PC-9 (cell line): ENCODE measurements at places on chromosomes 7 and 10. TPM values are rescaled to one million over a fixed set of nuclear protein-coding genes. Genes with fewer than 3 reads are reported as not detected.

DNA sequence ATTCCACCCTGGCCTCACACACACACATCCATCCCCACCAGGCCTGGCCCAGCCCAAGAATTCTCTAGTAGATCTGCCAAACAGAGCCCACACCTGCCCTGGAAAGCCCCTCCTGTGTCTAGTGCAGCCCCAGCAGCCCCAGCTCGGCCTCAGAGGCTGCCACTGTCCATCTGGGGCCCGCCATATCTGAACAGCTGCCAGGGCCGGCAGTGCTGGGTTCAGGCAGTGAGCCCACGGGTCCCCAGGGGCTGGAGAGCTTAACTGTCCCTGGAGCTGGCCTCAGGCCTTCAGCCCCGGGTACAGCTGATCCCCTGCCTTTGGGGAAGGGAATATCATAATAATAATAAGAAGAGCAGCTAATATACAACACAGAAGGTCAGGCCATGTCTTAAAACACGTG lies 574 bp downstream of the MYL10 start:
- DNase-seq = no peak
- H3K4me3 ChIP-seq = no peak overlapping the region
- no peaks in the 10 kb centered on the region for H3K27me3 ChIP-seq
- no peak overlapping the region for H3K27ac ChIP-seq
- peaks cover 25% of the 10 kb centered on the region for H3K4me1 ChIP-seq

- H3K4me1 ChIP-seq = no peaks in the 10 kb centered on the region
- H3K36me3 ChIP-seq = peaks cover 7% of the 10 kb centered on the region; the same call in 1 of the 2 replicates
- H3K27ac ChIP-seq = no peak overlapping the region
Observed at GRCh38 chr10:125147971-125148439, 12.4 kb downstream of the CTBP2 start.

DNA sequence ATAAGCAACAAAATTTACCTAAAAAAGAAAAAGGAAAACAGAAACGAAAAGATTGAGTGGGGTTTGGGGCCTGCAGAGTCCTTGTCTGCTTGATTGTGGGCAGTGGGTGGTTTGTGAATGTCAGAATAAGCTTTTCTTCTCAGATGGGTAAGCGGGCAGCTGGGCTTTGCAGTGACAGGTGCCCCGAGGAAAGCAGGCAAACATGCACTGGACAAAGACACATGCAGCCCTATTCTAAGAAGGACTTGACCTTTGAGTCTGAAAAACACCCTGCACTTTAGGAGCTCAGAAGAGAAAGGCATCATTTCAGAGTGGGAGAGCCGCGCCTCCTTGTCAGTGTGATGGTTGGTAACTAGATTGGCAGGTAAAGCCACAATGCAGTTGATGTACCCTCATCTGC lies 562.7 kb downstream of the PTPRN2 start:
- no peaks in the 10 kb centered on the region for H3K4me1 ChIP-seq
- no peaks in the 10 kb centered on the region for H3K36me3 ChIP-seq
- H3K4me3 ChIP-seq = no peak overlapping the region
- DNase-seq = no peak

PKD2L1 gene
- total RNA-seq = not detected in 2 replicates

DNA sequence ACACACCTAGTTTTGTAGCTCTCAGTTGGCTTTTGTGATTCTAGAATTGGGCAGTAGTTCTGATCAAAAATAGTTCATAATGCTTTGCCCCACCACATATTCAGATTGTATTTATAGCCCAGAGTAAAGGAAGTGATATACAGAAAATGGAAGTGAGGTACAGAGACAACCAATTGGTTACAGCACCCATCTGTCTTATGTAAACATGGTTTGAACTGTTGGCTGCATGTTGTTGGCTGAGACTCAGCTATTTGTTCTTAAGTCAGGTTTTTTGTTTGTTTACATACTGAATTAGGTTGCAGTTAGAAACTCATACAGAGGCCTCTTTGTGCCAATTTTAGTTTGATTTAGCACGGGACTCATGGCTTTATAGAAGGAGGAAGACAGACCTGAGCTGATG lies 158.9 kb upstream of the GPR26 start:
- H3K4me1 ChIP-seq = no peaks in the 10 kb centered on the region
- H3K4me3 ChIP-seq = no peak overlapping the region
- H3K27ac ChIP-seq = no peak overlapping the region
- H3K36me3 ChIP-seq = no peaks in the 10 kb centered on the region
- peaks cover 29% of the 10 kb centered on the region for H3K27me3 ChIP-seq

MRLN gene
- total RNA-seq = not detected in 2 replicates

TMEM139 gene
- total RNA-seq = 89.7 and 131 TPM in 2 replicates

DNA sequence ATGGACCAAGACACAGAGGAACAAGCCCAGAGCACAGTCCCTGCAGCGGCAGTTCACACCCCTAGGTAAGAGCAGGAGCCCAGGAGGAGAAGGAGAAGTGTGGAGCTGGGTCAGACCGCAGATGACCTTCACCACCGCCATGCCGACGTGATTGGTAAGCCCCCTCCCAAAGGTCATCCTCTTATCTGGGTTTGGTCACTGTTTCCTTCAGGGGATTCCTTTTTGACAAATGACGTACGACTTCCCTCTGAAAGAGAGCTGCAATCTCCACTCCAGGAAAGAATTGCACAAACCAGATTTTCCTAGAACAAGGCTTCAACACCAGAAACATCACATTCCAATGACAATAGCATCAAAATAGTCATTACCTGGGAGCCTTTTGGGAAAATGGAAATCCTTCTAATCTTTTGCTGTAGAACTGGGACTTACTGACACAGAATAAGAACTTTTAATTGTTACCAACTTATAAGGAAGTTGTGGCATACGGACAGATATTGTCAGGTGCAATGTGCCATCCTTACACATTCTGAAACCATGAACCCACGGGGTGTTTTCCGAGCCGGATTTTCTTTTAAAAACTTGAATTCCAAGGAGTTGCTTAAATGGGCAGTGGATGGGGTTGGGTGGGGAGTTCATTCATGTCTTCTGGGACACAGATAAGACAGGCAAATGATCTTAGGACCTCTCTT lies 20.8 kb upstream of the ADAM12 start:
- no peaks in the 10 kb centered on the region for H3K4me1 ChIP-seq
- H3K36me3 ChIP-seq = no peaks in the 10 kb centered on the region
- DNase-seq = no peak
- no peaks in the 10 kb centered on the region for H3K27me3 ChIP-seq

MDFIC gene
- total RNA-seq = 38.9 and 39.8 TPM in 2 replicates

DNA sequence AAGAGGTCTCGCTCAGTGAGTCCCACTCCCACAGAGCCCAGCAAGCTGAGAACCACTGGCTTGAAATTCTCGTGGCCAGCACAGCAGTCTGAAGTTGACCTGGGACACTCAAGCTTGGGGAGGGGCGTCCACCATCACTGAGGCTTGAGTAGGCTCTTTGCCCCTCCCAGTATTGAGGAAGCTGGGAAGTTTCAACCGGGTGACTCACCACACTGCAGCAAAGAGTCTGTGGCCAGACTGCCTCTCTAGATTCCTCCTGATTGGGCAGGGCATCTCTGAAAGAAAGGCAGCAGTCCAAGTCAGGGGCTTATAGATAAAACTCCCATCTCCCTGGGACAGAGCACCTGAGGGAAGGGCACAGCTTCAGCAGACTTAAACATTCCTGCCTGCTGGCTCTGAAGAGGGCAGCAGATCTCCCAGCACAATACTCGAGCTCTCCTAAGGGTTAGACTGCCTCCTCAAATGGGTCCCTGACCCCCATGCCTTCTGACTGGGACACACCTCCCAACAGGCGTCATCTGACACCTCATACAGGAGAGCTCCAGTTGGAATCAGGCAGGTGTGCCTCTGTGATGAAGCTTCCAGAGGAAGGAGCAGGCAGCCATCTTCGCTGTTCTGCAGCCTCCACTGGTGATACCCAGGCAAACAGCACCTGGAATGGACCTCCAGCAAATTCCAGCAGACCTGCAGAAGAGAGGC lies 970.9 kb upstream of the LRRN3 start:
- H3K4me1 ChIP-seq = no peaks in the 10 kb centered on the region
- no peak overlapping the region for H3K4me3 ChIP-seq
- peak; percentile 45 for DNase-seq
- H3K27me3 ChIP-seq = no peaks in the 10 kb centered on the region

DNA sequence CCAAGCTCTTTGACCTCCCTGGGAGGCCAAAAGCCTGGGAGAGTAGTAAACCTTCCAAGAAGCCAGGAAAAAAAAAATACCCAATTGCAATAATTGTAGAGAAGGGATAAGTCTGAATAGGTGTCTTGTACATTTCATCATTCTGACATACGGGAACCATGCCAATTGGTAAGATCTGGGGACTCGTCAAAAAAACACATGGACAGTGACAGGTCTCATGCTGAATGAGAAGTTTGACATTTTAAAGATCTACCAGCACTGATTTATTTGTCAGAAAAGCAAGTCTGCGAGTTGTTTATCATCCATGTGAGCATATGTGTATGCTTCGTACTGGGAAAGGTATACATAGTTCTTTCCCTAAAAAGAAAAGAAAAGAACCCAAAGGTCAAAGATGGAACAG lies 4.1 kb upstream of the ITGA8 start:
- peaks cover 26% of the 10 kb centered on the region; the same call in 1 of the 2 replicates for H3K27me3 ChIP-seq
- H3K4me3 ChIP-seq = no peak overlapping the region
- DNase-seq = no peak
- H3K4me1 ChIP-seq = no peaks in the 10 kb centered on the region
- no peaks in the 10 kb centered on the region for H3K36me3 ChIP-seq
- H3K27ac ChIP-seq = no peak overlapping the region

DNA sequence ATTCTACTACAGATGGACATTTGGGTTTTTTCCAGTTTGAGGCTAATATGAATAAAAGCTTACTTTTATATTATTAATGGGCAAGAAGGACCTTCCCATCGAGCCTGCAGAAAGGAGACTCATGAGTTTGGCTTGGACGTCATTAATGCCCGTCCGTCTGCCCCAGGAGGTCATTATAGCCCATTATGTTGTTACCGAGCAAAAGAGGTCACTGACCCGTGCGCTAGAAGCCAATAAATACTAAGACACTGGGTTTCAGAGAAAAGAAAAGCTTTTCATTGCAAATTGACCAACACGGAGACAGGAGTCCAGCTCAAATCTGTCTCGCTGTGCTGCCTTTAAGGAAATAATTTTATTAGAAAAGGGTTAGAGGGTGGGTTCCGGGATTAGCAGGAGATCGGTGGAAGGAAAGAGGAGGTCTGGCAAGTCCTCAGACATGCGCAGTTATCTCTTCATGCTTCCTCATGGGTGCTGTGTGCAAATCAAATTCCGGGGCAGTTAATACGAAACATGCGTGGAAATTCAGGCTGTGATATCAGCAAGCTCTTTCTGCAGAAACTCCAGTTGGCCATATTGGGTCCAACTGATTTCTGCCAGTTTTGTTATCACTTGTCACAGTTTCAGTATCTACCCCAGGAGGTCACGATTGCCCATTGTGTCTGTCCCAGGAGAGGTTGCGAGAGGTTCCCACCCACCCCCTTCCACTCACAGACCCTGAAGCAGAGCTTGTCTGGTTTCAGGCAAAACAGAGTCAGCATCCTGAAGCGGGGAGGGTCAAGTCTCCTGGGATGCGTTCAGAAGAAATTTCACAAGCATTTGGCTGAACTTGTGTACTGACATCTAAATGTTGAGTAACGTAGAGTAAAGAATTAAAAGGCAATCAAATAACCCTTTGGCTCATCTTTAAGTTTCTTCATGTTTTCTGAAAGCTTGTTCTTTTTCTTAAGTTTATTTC lies 1.1 kb upstream of the GALNTL5 start:
- no peaks in the 10 kb centered on the region for H3K36me3 ChIP-seq
- H3K4me1 ChIP-seq = no peaks in the 10 kb centered on the region
- H3K27ac ChIP-seq = no peak overlapping the region
- H3K27me3 ChIP-seq = peaks cover 63% of the 10 kb centered on the region
- no peak overlapping the region for H3K4me3 ChIP-seq
- no peak for DNase-seq

GRCh38 chr7:138865843-138866242 lies 67.8 kb upstream of the ATP6V0A4 start:
- H3K4me3 ChIP-seq = no peak overlapping the region
- DNase-seq = no peak
- no peaks in the 10 kb centered on the region for H3K27me3 ChIP-seq

GRCh38 chr7:141884539-141885225 lies 31.5 kb upstream of the OR9A4 start:
- no peaks in the 10 kb centered on the region for H3K36me3 ChIP-seq
- no peaks in the 10 kb centered on the region for H3K4me1 ChIP-seq
- no peak overlapping the region for H3K27ac ChIP-seq
- H3K4me3 ChIP-seq = no peak overlapping the region

DNA sequence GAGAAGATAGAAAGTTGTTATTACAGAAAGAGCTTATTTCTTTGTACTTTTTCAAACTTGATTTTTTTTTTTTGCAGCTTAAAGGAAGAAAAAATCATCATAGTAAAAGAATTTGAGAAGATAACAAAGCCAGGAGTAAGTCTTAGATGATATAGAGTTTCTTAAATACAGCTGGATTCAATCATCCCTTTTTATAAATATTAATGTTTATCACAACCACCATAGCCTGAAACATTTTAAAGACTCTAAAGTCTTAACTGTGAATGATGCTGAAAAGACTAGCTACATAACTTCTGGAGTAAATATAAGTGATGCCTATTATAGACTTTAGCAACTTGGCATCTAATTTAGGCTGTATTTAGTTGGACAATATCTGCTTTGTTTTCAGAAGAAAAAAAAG lies 54.8 kb upstream of the FGL2 start:
- no peaks in the 10 kb centered on the region for H3K27me3 ChIP-seq
- H3K4me1 ChIP-seq = no peaks in the 10 kb centered on the region
- no peak overlapping the region for H3K4me3 ChIP-seq

CLCN1 gene
- total RNA-seq = 0.15 TPM in 1 of 2 replicates, not detected in the other

DNA sequence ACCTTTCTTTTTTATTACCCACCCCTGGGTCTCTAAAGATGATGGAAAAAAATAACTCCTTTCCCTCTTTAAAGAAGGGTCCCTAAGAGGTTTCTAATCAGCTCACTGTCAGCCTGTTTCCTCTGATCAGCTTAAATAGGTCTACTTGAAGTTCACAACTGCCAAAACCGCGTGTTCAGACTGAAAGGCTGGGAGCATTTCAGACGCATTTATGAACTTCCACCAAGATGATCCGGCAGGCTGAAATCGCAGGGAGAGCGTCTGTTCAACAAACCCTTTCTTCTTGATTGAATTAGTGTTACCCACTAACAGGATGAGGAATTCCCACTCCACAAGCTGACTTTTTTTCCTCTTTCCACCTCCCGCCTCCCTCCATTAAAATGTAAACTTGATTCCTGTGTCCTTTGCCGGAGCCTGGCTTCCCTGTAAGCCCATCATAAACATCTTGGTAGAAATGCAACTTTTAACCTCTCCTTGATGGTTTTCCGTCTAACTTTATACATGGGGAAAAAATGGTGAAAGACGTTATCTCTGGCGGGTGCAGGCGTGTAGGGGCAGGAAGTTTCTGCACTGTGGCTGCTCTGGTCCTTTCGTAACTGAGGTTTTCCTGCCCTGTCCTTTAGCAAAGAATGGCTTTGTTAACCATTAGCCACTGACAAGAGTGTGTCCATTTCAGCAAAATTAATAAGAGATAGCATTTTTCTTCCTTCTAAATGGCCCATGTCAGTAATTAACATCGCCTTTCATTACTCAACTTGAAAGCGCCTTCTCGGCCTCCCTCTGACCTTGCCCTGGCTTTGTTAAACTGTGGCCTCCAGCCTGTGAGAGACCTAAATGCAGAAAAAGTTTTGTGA lies 130.7 kb downstream of the BAMBI start:
- no peaks in the 10 kb centered on the region for H3K27me3 ChIP-seq
- H3K4me3 ChIP-seq = no peak overlapping the region
- no peak for DNase-seq
- H3K36me3 ChIP-seq = no peaks in the 10 kb centered on the region
- H3K27ac ChIP-seq = no peak overlapping the region

LIPM gene
- not detected in 2 replicates for total RNA-seq
